ENCODE measurements at places on chromosomes 11 and 22.

DNA sequence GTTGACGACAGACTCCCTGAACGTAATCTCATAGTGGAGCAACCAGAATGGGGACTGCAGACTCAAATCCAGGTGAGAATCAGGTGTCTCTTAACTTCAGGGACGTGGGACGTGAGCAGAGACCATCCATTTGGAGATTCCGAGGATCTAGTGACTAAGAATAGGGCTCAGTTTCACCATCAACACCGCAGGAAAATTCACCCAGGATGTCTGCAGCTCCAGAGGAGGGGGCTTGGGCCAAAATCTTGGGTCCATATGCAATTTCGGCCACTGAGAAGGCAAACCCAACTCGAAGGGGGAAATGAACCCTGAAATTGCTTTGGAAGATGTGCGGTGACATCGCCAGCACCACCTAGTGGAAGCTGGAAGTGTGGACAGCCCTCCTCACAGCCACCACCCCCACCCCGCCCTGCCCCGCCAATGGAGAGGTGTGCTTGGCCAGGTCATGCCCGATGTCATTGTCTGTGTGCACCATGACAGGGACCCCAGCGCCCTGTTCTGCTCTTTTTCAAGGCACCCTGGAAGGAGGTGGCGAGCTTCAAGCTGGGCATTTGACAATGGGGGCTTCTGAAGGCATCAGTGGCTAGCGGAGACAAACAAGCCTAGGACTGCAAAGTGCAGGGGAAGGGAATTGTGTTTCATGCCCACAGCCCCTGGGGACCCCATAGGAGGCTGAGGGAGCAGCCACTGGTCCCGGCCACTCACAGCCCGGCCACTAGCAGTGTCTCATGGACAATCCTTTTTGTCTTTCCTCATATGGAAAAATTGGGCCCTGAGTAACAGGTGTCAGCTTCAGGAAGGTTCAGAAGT, 24.8 kb downstream of the APOL1 start:
- DNase-seq = peak; percentile 66

DNA sequence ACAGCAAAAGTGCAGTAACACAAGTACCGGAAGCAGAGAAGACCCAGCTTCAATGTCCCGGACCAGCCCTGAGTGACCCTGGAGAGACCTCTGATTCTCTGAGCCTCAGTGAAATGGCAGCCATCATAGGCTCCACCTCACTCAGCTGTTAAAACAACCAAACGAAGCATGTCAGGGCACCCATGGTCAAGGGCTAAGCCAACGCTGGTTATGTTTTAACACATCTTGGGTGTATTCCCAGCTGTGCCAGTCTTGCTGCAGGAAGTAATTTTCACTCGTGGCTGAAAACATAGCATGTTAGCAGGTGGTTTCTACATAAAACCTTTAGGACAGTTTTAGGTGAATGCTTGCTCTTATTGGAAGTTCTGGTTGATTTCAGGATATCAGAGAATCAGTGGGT, 30.9 kb downstream of the LMO2 start:
- no peak for DNase-seq

DNA sequence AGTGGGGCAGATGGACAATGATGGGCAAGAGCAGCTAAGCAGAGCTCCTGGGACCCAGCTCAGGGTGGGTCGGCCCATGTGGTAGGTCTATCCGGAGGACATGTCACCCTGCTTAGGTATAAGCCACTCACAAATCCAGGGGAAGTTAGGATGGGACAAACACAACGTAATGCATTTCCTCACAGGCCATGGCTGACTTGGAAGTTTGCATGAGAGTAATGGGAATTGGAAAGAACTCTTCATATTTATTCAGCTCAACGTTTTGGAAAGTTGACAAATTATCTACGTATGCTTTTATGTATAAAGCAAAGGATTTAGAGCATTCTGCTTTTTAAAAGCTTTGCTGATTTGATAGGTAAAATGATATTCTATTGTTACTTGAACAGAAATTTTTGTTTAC, 74.9 kb downstream of the SMCO4 start:
- DNase-seq = no peak

- no peak for DNase-seq
Measured at GRCh38 chr11:17244046-17244445, 32.5 kb upstream of the NUCB2 start.

GRCh38 chr11:128174465-128175291, 412.7 kb downstream of the ETS1 start:
- DNase-seq = no peak

GRCh38 chr11:62242021-62242420, at the start of gene SCGB1D2:
Gene SCGB1D2, plus strand, starts transcription at chr11:62242239. Its CDS starts 69 bp downstream, at chr11:62242308.
- no peak for DNase-seq

DNA sequence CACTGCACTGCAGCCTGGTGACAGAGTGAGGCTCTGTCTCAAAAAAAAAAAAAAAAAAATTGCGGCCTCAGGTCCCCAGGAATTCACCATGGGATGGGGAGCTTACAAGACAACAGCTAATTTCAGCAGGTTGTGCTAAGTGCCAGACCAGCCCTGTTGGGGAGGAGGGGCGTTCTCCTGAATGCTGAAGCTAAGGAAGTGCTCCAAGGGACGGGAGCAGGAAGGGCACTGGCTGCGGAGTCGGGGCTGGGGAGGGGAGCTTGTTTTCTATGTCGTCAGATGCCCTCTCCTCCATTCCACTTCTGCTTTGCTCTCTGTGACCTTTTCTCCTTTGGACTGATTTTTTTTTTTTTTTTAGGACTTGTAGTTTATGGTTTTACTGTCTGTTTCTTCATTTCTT, 4.5 kb downstream of the ADAMTS15 start:
- DNase-seq = no peak

DNA sequence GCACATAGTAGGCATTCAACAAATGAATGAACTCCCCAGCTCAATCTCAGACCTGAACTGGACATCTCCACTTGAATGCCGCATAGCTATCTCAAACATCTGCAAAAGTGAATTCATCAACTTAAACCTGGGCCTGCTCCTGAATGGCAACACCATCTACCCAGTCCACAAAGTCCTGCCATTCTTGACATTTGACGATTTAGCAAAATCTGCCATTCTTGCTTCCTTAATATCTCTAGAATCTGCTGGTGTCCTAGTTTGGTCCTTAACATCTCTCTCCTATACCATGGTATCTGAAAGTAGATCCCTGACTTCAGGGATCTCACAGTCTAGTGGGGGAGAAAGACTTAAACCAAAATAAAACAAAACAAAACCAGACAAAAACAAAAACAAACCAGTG, 12.4 kb upstream of the HPX start:
- no peak for DNase-seq

DNA sequence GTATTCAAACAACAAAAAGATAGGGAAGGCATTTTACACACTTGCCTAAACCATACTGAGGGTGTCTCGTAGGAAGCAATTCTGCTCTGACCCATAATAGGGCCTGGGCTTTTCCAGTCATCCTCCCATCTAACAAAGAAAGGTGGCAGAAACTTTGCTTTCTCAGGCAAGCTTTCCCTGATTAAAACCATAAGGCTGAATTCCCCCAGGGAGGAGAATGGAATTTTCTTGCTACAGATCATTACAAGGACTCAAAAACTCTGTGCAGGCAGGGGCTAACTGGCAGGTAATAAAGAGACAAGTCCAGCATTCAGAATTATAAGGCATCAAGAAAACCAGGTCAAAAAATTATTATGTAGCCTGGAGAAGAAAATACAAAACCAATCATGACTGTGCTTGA, 90.4 kb downstream of the RBFOX2 start:
- DNase-seq = no peak

DNA sequence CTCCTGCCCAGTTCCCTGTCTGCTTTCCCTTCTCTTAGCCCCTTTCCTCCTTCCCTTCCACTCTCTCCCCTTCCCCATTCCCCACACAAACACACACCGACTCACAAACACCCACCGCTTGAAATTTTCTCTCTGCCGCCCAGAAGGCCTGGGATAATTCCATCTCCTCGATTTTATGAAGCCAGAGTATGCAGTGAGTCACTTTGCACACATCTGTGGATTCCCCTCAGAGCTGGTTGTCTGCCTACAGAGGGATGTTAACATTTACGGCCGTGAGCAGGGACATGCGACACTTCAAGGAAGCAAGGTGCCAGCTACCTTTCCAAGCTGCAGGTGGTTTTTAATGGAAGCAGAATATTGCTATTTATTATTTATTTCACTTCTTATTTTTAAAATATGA, 332.0 kb downstream of the TENM4 start:
- DNase-seq = no peak

- DNase-seq = no peak
Measured at GRCh38 chr11:31794548-31794947, 16.6 kb downstream of the PAX6 start.

GRCh38 chr11:42593441-42593840, 718.4 kb upstream of the API5 start:
- DNase-seq = no peak

GRCh38 chr11:29527391-29527936, 489.4 kb downstream of the KCNA4 start:
- DNase-seq = peak; percentile 78

DNA sequence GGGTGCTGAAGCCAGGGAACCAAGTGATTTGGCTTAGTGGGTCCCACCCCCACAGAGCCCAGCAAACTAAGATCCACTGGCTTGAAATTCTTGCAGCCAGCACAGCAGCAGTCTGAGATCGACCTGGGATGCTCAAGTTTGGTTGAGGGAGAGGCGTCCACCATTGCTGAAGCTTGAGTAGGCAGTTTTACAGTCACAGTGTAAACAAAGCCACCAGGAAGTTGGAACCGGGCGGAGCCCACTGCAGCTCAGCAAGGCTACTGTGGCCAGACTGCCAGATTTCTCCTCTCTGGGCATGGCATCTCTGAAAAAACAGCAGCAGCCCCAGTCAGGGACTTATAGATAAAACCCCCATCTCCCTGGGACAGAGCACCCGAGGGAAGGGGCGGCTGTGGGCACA, 424.1 kb upstream of the TENM4 start:
- peak; percentile 69 for DNase-seq

DNA sequence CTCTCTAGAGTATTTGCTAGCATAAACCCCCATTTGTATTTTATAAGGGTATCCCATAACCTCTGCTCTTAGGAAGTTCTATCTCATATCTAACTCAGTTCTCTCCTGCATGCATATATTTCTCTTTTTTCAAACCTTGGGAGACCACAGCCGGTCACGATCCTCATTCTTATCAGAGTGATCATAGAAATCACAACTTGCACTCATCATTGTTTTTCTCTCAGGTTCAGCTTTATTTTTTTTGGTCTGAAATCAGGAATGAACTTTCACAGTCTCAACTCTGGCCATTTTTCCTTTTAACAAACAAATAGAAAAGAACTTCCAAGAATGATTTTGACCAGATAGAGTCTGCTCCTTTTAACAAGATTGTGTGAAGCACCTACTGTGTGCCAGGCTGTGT, 98.6 kb upstream of the BLID start:
- DNase-seq = no peak

DNA sequence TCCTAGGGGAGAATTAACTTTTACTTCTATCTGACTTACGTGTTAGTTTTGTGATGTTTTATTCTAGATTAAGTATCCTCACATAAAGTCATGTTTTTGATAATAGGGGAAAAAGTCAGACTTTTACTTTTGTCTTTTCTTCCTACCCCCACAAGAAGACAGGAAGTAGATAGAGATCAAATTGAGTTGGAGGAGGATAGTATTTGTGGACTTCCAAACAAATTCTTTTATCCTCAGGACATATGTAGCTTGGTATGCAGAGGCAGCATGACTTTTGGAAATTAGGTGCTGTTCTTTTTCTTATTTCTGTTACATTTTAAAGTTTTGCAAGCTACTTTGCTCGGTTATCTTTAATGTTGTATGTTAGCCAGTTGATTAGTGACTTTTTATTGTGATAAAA, 61.4 kb downstream of the MTMR3 start:
- DNase-seq = no peak

- DNase-seq = no peak
Measured at GRCh38 chr11:34754171-34754823, 133.4 kb downstream of the EHF start.

DNA sequence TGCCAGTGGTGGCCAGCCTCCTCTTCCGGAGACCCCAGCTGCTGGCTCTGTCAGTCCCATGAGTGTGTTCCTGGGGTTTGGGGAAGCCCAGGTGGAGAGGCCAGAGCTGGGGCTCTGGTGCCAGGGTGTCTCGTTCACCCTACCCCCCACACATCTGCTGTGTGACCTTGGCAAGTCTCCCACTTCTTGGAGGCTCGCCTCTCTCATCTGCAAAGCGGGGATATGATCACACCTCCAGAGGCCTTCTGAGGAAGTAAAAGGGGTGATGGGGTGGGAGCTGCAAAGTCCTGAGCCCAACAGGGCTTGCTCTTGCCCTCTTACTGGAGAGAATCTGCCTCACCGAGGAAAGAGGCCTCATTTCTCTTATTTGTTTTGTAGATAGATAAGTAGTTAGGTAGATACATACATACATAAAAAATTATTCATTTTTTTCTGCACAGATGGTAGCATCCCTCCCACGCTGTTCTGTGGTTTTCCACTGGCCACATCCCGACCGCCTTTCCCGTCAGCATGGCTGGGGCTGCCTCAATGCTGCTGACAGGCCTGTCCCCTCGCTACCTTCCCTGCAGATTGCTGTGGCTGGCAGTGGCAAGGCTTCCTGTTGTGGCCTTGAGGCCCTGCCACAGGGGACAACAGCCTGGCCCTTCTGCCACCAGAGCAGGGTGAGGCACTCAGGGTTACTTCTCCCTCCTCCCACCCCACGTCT, 23.9 kb downstream of the MYO7A start:
- no peak for DNase-seq

GRCh38 chr11:83572581-83573496, 286.7 kb upstream of the CCDC90B start:
- DNase-seq = no peak

- no peak for DNase-seq
Measured at GRCh38 chr11:64529559-64530520, 61.2 kb upstream of the SLC22A12 start.

GRCh38 chr11:46564459-46564858, 29.4 kb downstream of the AMBRA1 start:
- no peak for DNase-seq

- peak; percentile 18 for DNase-seq
Measured at GRCh38 chr11:103862094-103862801, 174.2 kb upstream of the DDI1 start.

GRCh38 chr11:86066657-86067008, 2.3 kb downstream of the PICALM start:
- DNase-seq = peak; percentile 32

DNA sequence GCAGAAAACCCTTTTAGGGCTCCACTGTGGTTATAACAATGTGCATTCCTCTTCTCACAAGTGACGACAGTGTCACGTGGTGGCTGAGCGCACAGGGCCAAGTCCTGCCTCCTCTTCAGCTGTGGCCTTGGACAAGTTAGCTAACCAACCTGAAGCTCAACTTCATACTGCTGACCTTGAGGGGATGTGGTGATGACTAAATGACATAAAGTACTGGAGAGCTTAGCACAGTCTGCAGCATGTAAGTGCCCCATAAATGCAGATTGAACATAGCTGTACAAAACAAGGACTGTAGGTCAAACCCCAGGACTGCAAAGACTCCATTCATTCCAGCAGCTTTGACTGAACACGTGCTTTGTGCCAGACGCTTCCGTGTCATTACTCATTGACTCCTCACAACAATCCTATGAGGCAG, 20.1 kb upstream of the MRGPRX2 start:
- no peak for DNase-seq

GRCh38 chr11:120524536-120525085, 13.1 kb downstream of the GRIK4 start:
- DNase-seq = no peak

GRCh38 chr11:126313826-126314225, 10.0 kb downstream of the DCPS start:
- no peak for DNase-seq

- DNase-seq = no peak
Measured at GRCh38 chr11:62553839-62554361, 7.3 kb upstream of the AHNAK start.

- peak; percentile 12 for DNase-seq
Measured at GRCh38 chr11:11786771-11787170, 55.0 kb upstream of the USP47 start.

GRCh38 chr11:2826679-2827056, 58.9 kb downstream of the CDKN1C start:
- no peak for DNase-seq

Data from HT-29 (cell line).